ENCODE measurements at places on chromosomes 12 and 14. TPM values are rescaled to one million over a fixed set of nuclear protein-coding genes. Genes with fewer than 3 reads are reported as not detected.

- no peak for DNase-seq
These were observed 48.0 kb upstream of the RIMBP2 start for GRCh38 chr12:130764073-130764472.

The TMEM119 gene
- 15.0 TPM for polyA plus RNA-seq

DNA sequence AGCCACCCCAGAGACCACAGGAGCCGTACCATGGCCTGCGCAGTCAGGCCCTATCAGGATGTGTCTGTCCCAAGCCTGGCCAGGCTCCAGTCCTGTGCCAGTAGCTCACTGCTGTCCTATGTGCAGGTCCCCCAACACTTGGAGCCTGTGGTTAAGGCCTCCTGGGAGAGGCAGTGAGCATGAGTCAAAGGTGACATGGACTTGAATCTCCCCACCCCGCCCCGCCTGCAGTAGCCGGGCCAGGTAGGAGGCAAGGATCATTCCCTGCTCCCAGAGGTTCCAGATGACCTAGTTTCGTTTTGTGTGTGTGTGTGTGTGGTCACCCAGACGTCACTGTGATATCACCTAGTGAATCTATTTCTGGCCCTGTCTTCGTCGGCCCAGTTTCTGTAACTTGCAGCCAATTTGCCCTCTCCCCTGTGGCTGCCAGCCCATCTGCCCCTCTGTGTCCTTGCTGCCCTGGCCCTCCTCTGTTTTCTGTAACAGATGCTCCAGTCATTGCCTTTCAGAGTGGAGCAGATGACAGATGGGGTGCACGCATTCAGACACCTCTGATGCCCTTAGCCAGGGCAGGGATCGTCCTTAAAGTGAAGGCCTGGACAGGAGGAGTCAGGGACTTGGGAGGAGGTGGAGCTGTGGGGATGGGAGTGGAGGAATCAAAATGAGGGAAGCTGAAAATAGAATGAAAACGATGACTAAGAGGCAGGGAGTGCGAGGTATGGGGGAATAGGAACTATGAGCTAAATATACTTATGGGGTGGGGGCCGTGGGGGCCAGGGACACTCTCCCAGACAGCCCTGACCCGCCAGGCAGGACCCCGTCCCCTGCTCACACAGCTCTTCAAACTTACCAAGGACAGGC is 37.4 kb downstream of the SLC6A12 start:
- DNase-seq: no peak

GRCh38 chr12:104471336-104471735 is 14.6 kb downstream of the CHST11 start:
- DNase-seq: no peak

GRCh38 chr14:20657216-20658211 is 16.0 kb upstream of the OR6S1 start:
- no peak for DNase-seq

The POTEG gene
- polyA plus RNA-seq: not detected

DNA sequence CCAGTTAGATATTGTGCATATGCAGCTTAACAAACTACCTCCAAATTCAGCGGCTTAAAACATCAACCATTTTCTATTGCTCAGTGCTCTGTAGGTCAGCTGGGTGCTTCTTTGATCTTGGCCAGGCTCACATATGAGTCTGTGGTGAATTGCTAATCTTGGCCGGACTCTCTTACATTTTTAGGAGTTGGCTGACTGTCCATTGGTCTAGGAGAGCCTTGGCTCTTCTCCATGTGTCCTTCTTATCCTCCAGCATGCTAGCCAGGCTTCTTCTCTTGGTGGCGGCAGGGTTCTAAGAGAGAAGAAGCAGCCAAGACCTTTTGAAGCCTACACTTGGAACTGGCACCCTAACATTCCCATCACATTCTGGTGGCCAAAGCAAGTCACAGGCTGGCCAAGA is 174.3 kb upstream of the PWP1 start:
- DNase-seq: no peak

DNA sequence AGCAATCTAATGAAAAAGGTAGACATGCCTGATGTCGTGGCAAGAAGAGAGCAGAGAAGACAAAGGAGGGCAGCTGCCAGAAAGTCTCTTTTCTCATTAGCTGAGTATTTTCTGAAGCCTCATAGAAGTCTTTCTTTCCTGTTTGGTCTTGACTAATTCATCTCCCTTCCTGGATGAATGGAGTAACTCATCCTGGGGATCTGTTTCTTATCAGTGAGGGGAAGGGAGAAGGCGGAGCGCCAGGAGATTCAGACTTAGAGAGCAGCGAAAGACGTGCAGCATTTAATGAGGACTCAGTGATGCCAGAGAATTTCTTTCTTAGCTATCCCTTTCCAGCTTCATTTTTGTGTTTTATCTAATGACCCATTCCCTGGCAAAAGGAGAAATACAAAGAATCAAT is 89.4 kb downstream of the SLC15A4 start:
- DNase-seq: no peak

The PLA2G1B gene
- polyA plus RNA-seq: 0.27 TPM

The CD163 gene
- 9.5 TPM for polyA plus RNA-seq

DNA sequence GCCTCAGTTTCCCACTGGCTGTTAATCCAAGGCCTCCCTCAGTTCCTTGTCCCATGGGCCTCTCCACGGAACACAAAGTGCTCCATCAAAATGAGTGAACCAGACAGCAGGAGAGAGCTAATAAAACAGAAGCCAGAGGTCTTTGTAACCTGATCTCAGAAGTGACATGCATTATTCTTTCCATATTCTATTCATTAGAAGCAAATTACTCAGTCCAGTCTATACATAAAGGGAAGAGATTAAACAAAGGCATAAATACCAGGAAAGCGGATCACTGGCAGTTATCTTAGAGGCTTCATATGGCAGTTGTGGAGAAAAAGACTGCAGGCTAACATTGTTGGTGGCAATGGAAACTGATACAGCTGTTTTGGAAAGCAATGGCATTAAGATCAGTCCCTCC is 170.6 kb upstream of the GARIN6 start:
- no peak for DNase-seq

The OTUB2 gene
- polyA plus RNA-seq: 5.9 TPM

GRCh38 chr14:40371011-40371410 is 938.8 kb upstream of the FBXO33 start:
- DNase-seq: no peak

GRCh38 chr14:94008234-94008633 is 11.1 kb downstream of the CCDC197 start:
- no peak for DNase-seq

DNA sequence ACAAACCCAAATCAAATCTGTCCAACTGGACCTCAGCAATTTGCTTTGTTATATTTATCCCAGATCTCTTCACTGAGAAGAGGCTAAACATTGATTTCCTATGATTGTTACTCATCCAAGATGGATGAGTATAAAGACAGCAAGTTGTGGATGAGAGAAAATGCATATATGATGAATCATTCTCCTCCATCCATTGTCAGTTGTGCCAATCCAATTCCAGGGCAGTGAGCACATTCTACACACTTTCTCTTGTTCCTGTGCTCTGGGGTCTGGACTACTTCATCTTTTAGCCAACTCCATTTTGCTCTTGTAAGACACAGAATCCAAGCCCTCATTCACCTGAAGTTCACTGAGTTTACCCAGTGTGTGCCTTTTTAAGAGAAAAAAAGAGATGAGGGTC is 105.7 kb downstream of the GCH1 start:
- no peak for DNase-seq

DNA sequence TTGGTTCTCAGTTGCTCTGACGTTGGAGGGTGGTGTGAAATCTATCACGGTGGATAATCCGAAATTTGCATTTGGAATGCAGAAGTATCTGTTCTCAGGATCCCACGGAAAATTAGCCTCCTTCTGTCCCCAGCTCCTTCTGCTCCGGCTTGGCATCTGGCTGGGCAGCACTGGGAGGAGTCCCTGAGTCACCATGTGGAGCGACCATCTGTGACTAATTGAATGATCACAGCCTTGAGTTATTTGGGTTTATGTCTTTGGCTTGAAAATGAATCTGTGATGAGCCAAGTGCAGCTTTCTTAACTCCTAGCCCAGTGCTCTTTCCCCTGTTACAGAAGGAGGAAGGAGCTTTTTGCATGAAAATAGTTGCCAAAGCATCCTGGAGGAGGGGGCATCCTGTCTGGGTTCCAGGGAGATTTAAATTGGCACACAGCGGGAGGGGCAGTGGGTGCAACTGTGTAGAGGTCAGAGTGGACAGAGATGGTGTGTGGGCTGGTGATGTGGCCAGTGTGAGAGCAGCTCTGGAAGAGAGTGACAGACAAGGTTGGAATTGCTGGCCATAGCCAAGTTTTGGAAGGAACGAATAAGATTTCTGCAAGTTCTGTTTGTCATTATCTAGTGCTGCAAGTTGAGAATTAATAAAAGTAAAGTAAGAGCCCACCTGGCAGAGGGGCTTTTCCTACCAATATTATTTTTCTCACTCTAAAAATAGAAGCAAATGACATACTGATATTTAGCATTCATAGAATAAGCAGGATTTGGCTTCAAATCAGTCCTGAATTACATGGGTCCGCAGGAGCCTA is 74.4 kb downstream of the SLC24A4 start:
- no peak for DNase-seq

The NGB gene
- not detected for polyA plus RNA-seq

- no peak for DNase-seq
These were observed 191.6 kb downstream of the DUSP6 start for GRCh38 chr12:89160716-89161123.

GRCh38 chr14:102279282-102279681 is 25.7 kb downstream of the MOK start:
- DNase-seq: no peak

DNA sequence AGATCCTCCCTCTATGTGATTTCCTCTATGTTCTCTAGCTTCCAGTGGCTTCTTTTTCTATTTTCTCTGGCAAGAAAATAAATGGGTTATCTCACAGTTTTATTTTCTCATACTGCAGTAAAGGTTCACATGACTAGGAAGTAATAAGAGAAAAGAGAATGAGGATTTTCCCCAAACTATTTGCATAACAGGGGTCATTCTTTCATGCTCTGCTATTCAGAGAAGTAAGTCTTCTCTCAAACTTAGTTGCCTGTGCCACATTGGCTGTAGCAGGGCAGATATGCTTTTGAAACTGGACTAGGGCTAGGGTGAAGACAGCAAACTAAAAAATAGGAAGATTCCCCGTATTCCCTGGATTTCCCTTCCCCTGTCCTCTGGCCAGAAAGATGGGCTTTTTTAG is 57.4 kb downstream of the ACSM4 start:
- no peak for DNase-seq

Data from left kidney (tissue), 8 donors.